ENCODE measurements at places on chromosomes 16 and 17.

DNA sequence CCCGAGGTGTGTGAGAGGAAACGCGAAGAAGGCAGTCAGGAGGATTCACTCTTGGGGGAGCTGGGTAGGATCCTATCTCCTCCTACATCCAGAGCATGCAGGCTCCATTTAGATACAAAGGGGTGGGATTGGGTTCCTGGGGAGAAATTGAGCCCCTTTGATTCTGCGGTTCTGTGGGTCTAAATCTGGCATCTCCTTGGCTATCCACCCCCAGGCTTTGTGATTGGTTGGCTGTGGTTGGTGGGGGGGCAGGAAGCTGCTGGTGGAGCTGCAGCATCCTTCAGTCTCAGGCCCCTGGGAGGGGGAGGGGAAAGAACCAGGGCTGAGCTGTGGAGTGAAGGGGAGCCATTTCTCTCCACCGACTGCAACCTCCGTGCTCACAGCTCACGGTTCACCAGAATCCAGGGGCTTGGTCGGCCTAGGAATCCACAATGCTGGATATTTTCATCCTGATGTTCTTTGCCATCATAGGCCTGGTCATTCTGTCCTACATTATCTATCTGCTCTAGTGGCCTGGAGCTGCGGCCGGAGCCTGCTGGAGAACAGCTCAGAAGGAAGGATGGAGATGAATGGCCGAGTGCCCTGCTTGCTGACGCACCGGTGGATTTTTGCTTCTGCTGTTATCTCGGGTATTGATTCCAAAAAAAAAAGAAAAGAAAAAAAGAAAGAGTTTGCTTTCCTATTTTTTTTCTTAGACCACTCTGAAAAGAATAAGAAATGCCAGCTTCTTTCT, at the start of gene LASP1NB:
Gene LASP1NB, plus strand, starts transcription at position 352 of the 733 bp plus-strand sequence.
- DNase-seq: no peak

GRCh38 chr17:42950044-42950783, 14.0 kb downstream of the AARSD1 start:
- no peak for DNase-seq

GRCh38 chr17:77880711-77881450, 77.6 kb upstream of the TNRC6C start:
- DNase-seq: no peak

DNA sequence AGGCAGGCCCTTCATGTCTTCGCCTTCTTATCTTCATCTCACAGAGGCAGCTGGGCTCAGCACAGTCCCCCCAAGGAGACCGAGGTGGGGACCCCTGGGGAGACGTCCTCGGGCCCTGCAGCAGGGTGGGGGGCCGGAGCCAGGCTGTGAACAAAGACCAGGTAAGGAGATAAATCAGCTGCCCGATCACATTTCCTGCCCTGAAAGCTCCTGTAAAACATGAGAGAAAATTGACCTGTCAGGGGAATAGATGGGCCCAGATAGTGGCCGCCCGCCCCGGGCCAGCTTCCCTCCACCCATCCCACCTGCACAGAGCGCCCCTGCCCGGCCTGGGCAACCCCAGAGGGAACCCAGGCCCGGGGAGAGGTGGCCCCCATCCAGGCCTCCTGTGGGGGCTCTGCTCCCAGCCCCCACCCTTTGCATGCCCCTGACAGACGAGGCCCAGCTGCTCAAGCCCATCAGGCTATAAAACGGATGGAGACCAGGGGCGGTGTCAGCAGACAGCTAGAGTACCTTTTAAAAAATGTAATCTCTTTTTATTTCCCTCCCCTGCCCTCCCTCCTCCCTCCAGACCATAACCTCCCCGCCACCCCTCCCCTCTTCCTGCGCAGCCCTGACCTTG, 18.8 kb upstream of the SLC38A10 start:
- DNase-seq: no peak

All from esophagus squamous epithelium (tissue), 5 donors.